ENCODE measurements at places on chromosomes 12 and 14.

DNA sequence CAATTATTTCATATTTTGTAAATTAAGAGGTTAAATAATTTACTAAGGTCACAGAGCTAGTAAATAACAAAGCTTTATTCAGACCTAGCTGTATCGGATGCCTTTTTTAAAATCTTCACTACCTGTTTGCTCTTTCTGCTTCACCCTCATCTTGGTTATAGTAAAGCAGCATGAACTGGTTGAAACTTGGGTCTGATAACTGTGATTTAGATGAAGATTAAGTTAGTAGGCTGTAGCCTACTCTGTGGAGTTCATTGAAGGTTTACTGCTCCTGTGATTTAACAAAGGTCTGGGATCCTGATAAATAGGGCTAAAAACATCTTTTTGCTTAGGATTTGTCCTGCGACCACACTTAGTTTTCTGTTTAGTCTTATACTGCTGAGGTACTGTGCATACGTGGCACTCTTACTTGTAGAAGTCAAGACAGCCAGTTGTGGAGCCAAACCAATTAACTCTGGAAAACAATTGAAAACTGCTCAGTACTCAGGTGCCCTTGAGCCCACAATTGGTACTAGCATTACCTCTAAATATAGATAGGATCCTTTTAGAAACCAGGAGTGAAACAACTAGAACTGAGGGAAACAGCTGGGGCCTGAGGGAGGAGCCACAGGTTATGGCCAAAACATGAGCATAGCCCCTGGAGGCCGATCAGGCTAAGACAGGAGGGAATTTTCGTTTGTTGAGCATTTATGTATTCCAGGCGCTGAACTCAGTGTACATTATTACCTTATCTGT, 2.3 kb downstream of the SPATS2 start:
- DNase-seq: peak; percentile 66

GRCh38 chr14:64696355-64696857, 7.8 kb upstream of the PLEKHG3 start:
- no peak for DNase-seq

- DNase-seq: no peak
Observed at GRCh38 chr14:69917287-69917686, 38.1 kb downstream of the SMOC1 start.

- DNase-seq: no peak
Observed at GRCh38 chr14:90301668-90302090, 30.1 kb downstream of the NRDE2 start.

DNA sequence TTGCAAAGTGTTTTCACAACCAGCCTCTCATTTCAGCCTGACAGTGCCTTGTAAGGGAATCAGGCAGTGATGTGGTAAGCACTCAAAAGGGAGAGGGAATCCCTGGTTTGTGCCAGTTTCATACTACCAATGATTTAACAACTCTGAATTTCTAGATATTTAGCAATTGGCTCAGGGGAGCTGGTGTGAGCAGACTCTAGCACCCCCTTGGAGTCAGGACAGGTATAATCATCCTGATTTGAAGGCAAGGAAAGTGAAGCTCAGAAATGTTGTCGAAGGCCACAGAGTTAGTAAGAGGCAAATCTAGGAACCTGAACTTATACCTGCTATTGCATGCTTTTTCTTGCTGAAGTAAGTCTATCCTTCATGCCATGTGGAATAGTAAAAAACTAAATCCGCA, 63.1 kb upstream of the DACT1 start:
- no peak for DNase-seq

GRCh38 chr14:70359076-70359424, 433 bp downstream of the COX16 start:
- DNase-seq: no peak

- DNase-seq: no peak
Observed at GRCh38 chr14:72513965-72514659, 379.8 kb downstream of the DPF3 start.

DNA sequence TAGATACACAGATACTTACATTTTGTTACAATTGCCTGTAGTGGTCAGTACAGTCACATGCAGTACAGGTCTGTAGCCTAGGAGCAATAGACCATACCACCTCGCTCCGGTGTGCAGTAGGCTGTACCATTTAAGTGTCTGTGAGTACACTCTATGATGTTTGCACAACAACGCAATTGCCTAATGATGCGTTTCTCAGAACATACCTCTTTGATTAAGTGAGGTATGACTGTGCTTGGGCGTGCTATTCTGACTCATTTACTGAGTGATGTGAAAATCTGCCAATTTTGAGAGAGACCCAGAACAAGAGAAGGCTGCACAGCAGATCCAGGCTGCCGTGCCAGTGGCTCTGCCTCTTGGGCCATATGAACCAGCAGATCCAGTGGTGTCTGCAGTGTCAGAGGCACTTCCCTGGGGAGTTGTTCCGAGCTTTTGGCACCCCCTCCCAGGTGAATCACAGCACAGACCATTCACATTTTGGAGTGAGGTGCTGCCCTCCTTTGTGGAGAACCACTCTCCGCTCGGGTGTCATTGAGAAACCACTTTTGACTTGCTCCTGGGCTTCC, 20.4 kb downstream of the DLK1 start:
- peak; percentile 39 for DNase-seq

DNA sequence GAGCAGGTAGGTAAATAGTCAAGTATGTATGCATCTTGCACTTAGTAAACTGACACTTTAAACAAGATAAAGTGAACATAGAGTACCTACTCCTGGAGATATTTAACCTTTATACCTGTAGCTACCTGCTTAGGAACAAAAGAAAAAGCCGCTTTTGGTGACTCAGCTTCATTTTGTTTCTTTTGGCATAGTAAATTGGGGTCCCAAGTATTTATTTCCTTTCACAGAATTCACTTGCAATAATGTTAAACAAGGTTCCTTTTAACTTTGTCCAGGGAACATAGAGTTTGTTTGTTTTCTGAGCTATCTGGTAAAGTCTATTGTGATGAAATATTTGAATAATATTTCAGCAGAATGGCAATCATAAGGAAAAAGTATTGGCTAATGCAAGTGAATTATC, 20.0 kb downstream of the SLCO1B3 start:
- DNase-seq: no peak

- DNase-seq: peak; percentile 89
Observed at GRCh38 chr14:91349481-91350074, 68.0 kb downstream of the CCDC88C start.

DNA sequence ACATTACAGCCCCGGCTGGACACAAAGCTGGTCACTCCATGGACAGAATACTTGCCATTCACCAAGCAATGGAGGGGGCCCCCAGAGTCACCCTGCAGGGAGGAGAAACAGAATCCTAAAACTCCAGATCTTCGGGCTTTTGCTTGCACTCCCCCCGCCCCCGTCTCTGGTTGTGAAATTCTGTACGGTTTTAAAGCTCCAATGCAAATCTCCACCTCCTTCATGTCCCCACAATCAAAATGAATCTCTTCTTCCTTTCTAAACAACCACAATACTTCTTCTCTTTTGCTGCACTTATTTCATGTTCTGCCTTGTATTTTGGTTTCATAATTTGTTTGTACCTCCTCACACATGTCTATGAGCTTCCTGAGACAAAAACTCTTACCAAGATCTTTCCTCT, 5.8 kb upstream of the BIN2 start:
- no peak for DNase-seq

DNA sequence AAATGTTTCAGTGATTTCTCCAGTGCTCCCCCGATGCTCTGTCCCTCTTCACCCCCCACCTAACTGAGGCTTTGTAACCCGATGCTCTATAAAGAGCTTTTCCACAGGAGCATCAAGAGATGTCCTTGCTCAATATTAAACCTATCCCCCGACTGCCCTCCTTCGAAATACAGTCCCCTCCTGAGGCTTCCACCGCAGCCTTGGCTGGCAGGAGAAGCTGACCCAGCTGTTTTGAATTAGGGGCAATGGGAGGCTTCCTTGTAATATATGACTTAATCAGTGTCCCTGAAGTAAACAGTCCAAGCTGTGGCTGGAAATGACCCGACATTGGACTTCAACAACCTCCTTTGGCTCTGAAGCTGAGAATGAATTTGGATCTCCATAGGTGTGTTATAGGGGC, 62.4 kb downstream of the TMEM30B start:
- DNase-seq: no peak

GRCh38 chr12:60020068-60020467, 424.2 kb downstream of the SLC16A7 start:
- no peak for DNase-seq

DNA sequence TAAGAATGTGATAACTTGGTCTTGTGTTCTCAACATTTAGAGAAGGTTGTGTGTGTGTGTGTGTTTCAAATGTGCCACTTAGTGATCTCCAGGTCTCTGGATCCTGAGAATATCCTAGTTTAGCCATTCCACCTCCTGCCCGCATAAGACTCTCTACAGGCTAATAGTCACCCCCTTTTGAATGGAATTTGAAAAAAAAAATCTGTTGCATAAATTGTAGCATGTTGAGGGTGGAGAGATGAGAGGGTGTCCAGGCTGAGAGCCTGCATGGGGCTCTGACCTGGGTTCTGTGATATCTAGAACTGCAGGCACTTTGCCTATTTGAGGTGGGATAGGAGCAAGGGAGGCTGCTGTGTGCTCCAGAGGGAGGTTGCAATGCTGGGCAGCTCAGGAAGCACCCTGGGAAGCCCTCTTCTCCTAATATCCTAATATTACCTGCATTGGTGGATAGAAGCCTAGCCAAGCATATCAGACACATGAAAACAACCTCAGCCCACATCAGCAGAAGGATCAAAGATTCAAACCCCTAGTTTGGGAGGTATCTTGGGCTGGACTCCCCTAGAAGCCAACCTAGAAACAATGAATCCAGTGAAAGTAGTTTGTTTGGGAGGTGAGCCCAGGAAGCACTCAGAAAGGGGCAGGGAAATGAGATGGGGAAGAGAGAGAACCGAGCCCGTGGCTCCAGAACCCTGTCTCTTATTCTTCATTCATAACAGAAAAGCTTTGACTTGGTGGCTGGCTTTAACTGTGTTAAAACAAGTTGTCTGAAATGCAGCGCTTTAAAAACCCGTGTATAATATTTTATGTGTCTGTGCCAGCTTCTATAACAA, 35.6 kb upstream of the RBM19 start:
- no peak for DNase-seq

GRCh38 chr12:9606247-9606646, 1.5 kb downstream of the KLRB1 start:
- DNase-seq: no peak
